ENCODE measurements at places on chromosomes 12 and 14.

DNA sequence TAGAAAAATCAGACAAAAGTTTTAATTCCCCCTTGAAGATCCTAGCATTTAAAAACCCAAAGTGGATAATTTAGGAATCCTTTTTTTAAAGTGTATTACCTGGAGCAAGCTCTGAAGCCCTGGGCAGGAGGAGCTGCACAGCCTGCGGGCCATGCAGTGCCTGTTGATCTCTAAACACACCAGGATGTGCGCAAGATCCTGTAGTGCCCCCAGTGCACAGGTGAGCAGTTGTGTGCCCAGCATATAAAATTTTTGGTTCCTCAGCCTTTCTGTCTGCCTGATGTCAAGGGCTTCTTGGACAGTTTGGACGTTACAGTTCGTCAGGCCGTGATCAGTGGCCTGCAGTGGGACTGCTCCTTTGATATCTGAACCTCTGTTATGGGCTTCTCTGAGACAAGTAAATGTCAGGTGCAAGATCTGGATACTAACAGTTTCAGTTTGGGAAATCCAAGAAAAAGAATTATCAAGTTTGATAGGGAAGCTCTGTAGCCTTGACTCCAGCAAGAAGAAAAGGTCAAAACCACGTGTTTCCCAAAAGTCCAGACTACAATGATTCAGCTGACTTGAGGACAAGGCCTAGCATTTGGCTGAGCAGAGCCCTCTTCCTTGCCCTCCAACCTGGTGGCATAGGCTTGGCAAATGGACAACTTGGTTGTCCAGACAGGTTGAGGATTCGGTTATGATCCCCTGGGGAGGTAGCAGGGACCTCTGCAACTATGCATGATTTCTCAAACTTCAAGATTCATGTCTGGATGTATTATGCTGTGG is 1.0 kb downstream of the ATXN7L3B start:
- no peak for DNase-seq

- DNase-seq, result no peak
Measured at GRCh38 chr14:24699052-24699451, 65.1 kb upstream of the GZMB start.

DNA sequence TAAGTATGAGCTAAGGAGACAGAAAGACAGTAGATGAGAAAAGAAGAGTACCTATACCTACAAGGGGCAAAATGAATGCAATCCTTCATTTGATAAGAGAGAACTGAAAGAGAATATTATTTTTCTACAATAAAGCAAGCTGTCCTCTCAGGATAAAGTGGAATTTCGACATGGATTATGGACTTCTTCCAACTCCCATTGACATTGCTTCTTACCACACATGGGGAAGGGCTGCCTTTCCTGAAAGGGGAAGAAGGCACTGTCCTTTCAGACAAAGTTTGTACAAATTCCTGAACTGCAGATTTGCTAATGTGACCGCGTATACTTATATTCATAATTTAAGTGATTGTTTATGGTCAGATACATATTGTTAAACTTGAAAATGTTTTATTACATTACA is 4.3 kb upstream of the HEBP1 start:
- DNase-seq, result no peak

DNA sequence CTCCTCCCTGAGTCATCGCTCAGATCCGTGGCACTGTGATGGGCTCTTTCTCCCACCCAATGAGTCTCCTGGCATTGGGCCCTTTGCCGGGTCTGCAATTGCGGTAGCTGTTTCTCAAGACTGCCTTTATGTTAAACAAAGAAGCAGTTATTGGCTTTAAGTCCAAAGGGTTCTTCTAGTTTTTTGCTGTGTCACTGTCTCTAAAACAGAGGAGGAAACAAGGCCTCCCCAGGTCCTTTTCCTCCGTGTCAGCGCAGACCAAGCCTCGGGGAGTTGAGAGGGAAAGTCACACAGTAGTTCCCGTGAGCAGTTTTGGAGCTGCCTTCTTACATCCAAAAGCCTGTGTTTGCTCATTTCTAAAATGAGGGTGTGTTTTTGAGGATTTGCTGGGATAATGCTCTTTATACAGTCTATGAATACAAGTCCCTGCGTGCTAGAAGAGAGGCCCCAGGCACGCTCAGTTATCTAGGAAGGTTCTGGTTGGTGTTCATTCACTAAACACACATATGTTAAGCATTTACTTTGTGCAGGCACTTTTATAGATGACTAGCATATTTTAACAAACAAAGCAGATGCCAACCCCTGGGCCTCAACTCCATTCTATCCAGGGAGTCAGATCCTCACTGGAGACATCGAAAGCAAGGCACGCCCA is 126.0 kb upstream of the PZP start:
- no peak for DNase-seq
